Choroid plexus epithelial cell (primary cell): ENCODE measurements at places on chromosomes 2 and 18.
A peak's percentile ranks its signal among the peaks of the same experiment; 100 is the strongest.

DNA sequence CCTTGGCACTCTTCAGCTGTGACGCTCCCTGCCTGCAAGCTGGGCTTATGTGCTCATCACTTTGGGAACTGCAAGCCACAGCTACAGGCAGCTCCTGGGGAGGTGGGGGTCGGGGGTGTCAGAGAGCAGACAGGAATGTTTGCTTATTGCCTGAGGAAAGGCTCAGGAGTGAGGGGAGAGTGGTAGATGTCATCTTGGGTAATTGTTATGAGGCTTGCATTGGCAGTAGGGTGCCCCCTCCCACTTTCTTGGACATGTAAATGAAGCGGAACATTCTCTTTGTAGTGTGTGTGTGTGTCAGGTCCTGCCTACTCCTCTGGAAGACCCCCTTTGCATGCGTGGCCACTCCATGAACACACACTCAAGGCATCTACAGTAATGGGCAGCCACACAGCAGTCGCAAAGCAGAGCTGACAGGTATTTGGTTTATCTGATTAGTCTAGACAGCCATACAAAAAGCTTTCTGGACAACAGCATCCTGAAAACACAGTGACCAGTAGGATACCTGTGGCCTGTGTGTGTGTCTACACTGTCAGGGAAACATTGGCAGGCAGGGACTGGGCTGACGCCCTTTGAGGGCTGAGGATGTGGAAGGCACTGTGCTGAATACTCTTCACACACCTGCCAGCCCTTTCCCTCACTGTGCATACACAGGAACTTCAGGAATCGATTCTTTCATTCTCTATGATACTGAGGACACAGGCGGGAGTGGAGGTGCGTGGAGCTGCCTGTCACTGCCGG lies 17.1 kb upstream of the MC2R start:
- no peak for DNase-seq

GRCh38 chr2:71498261-71498701 lies 44.9 kb downstream of the DYSF start:
- peak; percentile 95 for DNase-seq

DNA sequence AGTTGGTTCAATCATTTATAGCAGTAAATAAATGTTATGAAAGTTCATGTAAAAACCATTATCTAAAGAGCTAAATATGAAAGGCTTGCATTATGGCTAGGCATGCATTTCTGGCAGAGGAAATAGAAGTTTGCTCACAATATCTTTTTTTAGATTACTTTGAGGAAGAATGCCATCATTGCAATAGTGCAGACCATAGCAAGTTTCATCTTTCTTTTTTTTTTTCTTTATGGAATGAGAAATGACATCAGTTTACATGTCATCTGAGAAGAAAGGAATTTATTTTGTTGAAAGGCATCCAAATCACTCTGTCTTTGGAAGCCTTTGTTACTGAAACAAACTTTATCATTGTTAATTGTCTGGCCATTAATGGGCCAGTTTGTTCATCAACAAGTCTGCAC lies 74.5 kb upstream of the NCKAP5 start:
- peak; percentile 71 for DNase-seq

DNA sequence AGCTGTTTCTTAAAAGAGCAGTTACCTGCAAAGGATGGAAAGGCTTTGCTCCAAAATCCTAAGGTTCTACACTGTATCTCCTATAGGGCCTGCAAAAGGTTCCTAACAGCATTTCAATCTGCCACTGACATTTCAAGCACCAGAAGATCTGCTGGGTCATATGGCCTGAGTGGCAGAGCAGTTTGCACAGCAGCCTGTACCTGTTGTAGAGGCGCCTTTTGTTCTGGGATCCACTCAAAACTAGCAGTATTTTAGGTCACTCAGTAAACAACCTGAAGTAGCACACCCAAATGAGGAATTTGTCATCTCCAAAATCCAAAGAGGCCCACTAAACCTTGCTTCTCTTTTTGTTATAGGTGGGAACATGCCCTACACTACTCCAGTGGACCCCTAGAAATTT lies 6.2 kb downstream of the FAM210A start:
- DNase-seq, result no peak

- DNase-seq, result no peak
Measured at GRCh38 chr2:160044728-160045127, 17.7 kb downstream of the PLA2R1 start.

DNA sequence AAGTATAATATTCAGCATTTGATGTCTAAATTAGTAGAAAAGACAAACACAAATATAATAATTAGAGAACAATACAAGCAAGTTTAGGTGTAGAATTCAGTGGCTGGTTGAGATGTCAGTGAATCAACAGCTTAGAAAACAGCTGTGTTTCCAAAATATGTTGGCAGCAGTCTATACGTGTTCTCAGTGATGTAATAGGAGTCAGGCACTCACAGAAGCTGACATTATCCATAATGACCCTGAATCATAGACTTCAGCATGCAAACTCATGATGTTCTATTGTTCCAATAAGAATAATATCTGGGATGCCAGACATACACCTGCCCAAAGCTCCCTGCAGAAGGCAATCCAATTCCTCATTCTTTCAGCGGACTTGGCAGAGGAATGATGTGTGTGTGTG lies 164.7 kb downstream of the SLC8A1 start:
- DNase-seq, result no peak

- no peak for DNase-seq
Measured at GRCh38 chr2:210262036-210262435, 36.8 kb upstream of the ACADL start.

DNA sequence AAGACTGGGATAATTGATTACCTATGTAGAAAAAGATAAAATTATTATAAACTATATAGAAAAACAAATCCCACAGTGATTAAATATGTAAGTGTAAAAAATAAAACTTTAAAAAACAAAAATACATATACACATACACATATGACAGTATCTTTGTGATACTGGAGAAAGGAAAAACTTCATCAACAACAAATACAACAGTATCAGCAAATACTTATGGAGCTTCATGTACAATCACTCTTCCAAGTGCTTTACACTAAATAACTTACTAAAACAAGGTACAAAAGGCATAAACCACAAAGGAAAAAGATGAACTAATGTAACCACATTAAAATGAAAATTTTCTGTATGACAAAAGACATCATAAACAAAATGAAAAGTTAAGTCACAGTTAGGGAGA lies 24.1 kb upstream of the GFPT1 start:
- DNase-seq, result no peak

DNA sequence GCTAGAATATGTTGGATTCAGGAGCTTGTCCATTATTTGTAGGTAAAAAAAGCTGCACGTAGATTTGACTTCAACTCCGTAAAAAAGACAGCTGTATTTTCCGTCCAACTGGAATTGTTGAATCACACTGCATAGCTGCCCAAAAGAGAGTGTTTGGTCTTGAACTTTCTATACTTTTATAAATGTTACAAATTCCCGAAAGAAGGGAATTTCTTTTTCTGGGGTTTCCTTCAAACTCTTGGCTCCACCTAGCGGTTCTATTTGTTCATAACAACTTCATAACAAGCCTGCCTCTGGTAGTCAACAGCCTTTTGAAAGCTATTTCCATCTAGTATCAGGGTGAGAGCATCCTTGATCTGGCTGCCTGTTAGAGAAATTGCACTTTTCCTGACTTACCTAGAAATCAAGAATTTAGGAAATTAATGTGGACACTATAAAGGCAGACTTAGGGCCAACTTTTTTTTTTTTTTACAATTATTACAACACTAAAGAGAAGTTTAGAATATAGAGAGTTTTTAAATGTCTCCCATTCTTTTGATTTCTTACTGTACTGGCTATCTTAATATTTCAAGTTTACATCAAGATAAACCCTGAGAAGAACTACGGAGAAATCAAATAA lies 48.1 kb downstream of the TMEM185B start:
- peak; percentile 84 for DNase-seq

DNA sequence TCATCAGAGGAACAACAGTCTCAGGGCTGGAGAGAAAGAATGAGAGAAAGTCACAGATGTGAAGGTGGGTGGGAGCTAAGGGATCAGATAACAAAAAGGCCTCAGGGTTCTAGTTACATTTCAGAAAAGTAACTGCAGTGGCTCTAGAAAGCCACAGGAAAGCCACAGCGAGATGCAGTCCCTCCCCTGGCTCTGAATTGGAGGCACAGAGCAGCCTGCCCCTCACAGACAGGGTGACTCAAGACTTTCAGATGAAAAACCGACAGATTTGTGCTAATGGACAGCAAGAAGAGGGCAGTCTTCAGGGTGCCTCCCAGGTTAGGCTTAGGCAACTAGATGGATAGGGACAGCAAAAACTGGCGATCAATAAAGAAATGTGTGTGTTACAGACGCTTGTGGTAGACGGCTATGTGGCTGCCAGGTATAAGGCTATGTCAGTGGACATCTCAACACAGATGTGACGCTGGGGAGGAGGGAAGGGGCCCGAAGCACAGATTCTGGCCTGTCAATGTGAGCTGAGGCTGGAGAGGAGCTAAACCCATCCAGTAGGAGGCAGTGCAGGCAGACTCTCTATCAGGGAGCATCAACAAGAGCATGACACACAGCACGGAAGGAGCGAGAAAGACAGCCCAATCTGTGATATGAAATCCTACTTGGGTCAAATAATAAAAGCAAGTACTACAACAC lies 26.2 kb downstream of the UNC50 start:
- peak; percentile 20 for DNase-seq

DNA sequence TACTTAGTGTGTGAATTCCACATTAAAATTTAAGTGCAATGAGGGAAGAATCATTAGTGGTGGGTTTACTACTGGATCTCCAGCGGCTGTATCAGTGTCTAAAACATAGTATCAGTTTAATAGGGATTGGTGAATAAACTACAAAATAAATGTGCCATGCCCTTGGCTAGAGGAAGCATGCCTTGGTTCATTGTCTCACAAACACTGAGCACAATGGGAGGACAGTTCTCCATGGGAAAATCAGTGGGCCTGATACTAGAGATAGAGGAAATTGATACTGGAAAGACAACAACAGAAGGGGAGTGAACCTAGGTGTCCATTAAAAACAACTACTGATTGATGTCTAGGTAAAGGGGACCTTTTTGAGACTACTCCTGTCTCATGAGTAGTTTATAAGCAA lies 971.6 kb downstream of the SUCLG1 start:
- no peak for DNase-seq

DNA sequence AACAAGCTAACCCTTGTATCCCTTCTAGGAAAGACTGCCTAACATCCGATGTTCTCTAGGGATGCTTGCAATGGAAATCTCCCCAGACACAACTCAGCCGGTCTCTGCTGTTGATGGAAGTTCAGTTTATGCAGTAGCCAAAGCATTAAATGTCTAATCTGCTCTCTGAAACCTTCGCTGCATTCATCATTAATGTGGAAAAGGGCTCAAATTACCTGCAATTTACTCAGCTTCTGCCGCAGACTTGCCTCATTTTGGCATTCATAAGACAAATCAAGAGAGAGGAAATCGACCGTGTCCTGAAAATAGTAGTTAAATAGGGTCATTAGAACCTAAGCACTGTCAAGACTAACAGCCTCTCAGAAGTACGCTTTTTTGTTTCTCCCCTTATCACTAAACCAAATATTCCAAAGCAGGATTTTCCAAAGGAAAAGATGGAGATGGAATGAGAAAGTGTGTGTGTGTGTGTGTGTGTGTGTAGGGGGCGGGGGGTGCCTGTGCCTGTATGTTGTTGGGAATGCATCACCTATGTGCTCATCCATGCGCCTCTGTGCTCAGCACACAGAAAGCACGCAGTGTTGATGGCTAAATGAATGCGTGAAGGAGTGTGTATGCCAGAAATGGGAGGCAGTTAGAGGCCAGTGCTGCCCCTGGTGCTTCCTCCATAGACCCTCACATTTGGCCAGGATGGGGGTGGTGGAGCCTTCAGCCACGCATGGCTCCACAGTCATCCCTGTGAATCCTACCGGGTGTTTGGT lies 7.4 kb downstream of the LCT start:
- DNase-seq, result no peak

- DNase-seq, result no peak
Measured at GRCh38 chr2:211391189-211391567, 834.8 kb downstream of the CPS1 start.

- peak; percentile 91 for DNase-seq
Measured at GRCh38 chr18:70454704-70455322, 166.0 kb downstream of the SOCS6 start.

- DNase-seq, result no peak
Measured at GRCh38 chr2:36511858-36512603, 85.9 kb downstream of the FEZ2 start.

GRCh38 chr2:165970663-165971062 lies 17.1 kb upstream of the TTC21B start:
- DNase-seq, result peak; percentile 2

DNA sequence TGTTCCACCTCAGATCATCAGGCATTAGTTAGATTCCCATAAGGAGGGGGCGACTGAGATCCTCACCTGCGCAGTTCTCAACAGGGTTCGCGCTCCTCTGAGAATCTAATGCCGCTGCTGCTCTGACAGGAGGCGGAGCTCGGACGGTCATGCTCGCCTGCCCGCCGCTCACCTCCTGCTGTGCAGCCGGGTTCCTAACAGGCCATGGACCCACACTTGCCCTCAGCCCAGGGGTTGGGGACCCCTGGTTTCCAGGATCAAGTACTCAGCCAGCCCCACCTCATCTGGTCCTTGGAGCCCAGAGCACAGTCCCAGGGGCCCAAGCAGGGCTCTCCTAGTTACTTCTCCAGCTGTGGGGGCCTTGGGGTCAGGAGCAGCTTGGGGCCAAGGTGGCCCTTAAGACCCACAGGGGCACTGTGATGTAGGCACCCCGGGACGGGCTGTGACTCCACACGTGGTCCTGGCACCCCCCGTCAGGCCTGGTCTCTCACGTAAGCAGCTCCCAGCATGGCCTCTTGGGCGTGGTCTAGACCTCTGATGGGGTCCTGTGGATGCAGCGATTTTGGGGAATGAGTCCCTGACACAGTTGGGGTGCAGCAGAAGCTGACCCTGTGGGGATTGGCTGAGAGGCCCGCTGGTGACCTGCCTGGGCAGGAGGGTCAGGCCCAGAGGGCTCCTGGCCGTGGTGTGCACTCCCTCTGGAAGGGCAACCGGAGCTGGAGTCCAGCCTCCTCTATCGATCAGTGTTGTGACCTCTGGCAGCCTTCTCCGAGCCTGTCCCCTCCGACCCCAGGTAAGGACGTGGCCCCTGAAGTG lies 28.3 kb upstream of the OTOS start:
- no peak for DNase-seq

GRCh38 chr2:112646791-112647689 lies 1.3 kb downstream of the SLC20A1 start:
- DNase-seq, result peak; percentile 43

GRCh38 chr2:44112096-44112495 lies 56.6 kb upstream of the PPM1B start:
- DNase-seq, result no peak
